A549 treated with Hydrocortisone at 1 μM for 4 hours (cell line): ENCODE measurements at places on chromosomes 7 and 10. TPM values are rescaled to one million over a fixed set of nuclear protein-coding genes. Genes with fewer than 3 reads are reported as not detected.

IFIT1 gene
- 3.7 to 5.8 TPM (median 4.0 TPM) in 5 replicates for total RNA-seq

PNLIP gene
- total RNA-seq: 0.07 to 0.09 TPM in 2 of 5 replicates, not detected in the others

PKD1L1 gene
- 0.08 to 0.30 TPM (median 0.14 TPM) in 5 replicates for total RNA-seq

PILRA gene
- total RNA-seq: 3.3 to 5.4 TPM (median 5.2 TPM) in 5 replicates
